Upper lobe of left lung (tissue), 6 donors: ENCODE measurements at places on chromosomes 3 and 15.
A peak's percentile ranks its signal among the peaks of the same experiment; 100 is the strongest.

GRCh38 chr3:50549226-50549625 is 18.3 kb downstream of the C3orf18 start:
- DNase-seq, result no peak
- no peaks in the 10 kb centered on the region for H3K36me3 ChIP-seq
- no peaks in the 10 kb centered on the region for H3K4me1 ChIP-seq
- no peaks in the 10 kb centered on the region for H3K27me3 ChIP-seq

- no peak overlapping the region for H3K27ac ChIP-seq
- no peaks in the 10 kb centered on the region for H3K4me1 ChIP-seq
- DNase-seq, result no peak
Measured at GRCh38 chr3:22887664-22888291, 315.3 kb upstream of the UBE2E2 start.

DNA sequence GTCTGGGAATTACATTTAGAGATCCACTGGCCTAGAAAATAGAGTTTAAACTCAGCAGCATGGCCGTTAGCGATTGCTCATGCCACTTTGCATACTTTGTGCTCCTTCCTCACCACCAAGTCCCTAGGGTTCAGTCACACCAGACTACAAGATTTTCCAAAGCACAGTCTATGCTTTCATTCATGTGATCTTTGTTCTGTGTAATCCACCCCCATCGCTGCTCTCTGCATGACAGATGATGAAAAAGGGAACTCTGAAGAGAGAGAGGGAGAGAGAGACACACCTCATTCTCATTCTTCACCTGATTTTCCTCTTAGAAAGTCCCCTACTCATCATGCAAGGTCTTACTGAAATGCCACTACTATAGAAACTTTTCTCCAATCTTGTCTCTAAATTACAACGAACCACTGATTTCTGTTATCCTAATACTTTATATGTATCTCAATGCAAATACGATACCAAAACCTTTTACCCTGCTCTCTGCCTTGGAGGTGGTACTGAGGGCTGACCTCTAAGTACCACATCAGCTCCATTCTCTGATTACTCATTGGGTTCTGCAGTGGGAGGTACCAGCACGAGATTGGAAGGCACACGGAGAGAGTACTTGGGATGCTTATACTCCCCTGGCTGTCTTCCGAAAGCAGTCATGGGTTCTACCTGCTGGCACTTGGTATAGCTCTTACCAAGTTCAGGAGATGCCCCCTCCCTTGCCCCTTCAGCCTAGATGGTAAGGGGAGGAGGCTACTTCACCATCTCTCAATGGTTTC is 1.1 kb upstream of the PARP15 start:
- peaks cover 10% of the 10 kb centered on the region for H3K4me1 ChIP-seq
- no peak for DNase-seq
- no peak overlapping the region for H3K27ac ChIP-seq
- H3K36me3 ChIP-seq, result peaks cover 16% of the 10 kb centered on the region
- no peak overlapping the region for H3K4me3 ChIP-seq
- H3K27me3 ChIP-seq, result no peaks in the 10 kb centered on the region

DNA sequence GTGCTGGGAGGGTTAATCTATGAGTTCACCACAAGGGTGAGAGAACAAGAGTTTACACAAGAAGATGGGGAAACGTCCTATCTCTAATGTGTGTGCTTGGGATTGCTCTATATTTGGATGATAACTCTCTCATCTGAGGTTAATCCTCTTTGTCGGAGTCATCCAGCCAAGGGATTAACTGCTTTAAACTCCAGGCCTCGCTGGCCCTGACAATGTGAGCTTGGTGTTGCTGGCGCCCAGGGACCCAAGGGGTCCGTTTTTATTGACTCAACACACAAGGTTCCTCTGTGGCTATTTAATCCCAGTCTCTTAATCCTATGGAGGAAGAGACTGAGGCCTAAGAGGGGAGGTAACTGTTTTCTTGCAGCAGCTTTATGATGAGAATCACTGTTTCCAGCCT is 14.2 kb downstream of the SV2B start:
- H3K27me3 ChIP-seq, result no peaks in the 10 kb centered on the region
- H3K4me1 ChIP-seq, result no peaks in the 10 kb centered on the region
- no peak for DNase-seq

DNA sequence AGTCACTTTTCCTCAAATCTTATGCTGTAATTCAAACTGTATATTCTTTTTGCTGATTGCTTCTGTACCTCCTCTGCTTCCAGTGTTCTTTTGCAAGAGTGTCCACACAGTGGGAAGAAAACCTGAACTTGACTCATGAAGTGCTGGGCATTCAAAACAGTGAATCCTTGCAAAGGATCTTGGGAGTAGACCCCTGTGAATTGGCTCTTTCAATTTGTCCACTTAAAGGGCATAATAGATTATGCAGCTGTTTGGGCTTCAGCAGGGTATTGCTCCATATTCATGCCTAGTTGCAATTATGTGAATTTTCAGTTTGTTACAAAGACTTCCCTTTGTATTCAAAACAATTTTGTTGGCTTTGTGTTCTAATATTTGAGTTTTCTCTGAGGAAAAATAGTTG is 11.4 kb downstream of the ZFAND6 start:
- DNase-seq, result no peak
- no peaks in the 10 kb centered on the region for H3K36me3 ChIP-seq
- peaks cover 39% of the 10 kb centered on the region for H3K4me1 ChIP-seq
- no peak overlapping the region for H3K4me3 ChIP-seq

GRCh38 chr15:74208496-74208895 is 5.9 kb upstream of the STRA6 start:
- no peaks in the 10 kb centered on the region for H3K36me3 ChIP-seq
- no peak overlapping the region for H3K27ac ChIP-seq
- no peaks in the 10 kb centered on the region for H3K4me1 ChIP-seq
- no peak for DNase-seq
- no peaks in the 10 kb centered on the region for H3K27me3 ChIP-seq

- no peak overlapping the region for H3K27ac ChIP-seq
- H3K4me1 ChIP-seq, result no peaks in the 10 kb centered on the region
- no peak for DNase-seq
- no peaks in the 10 kb centered on the region for H3K36me3 ChIP-seq
- H3K27me3 ChIP-seq, result no peaks in the 10 kb centered on the region
Measured at GRCh38 chr3:155302481-155302880, 9.0 kb upstream of the STRIT1 start.

DNA sequence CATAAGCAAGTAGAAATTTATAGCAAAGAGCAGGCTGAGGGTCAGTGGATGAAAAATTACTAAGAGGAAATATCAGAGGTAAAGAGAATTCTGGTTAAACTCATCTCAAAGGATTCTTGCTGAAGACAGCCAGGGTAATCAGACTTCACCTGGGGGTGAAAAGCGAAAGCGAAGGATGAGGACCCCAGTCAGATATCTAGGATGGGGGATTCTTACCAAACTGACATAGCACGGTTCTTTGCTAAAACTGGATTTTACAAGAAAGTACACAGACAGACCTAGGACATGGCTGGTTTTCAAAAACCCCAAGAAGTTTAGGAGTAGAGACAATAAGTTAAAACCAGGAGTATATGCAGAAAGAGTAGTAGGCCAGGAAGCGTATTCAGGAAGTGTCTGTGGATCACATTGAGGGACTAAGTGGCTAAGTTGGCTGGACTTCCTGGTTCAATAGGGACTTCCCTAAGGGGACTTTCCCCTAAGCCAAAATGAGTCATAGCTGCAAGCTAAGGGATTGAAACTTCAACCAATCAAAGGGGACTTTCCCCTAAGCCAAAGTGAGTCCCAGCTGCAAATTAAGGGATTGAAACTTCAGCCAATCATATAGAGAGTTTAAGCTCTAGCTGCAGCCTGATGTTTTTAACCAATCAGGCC is 2.4 kb upstream of the CFAP91 start:
- H3K4me1 ChIP-seq, result peaks cover 11% of the 10 kb centered on the region
- no peaks in the 10 kb centered on the region for H3K27me3 ChIP-seq
- H3K27ac ChIP-seq, result peak overlapping the region; percentile 49
- H3K36me3 ChIP-seq, result no peaks in the 10 kb centered on the region

DNA sequence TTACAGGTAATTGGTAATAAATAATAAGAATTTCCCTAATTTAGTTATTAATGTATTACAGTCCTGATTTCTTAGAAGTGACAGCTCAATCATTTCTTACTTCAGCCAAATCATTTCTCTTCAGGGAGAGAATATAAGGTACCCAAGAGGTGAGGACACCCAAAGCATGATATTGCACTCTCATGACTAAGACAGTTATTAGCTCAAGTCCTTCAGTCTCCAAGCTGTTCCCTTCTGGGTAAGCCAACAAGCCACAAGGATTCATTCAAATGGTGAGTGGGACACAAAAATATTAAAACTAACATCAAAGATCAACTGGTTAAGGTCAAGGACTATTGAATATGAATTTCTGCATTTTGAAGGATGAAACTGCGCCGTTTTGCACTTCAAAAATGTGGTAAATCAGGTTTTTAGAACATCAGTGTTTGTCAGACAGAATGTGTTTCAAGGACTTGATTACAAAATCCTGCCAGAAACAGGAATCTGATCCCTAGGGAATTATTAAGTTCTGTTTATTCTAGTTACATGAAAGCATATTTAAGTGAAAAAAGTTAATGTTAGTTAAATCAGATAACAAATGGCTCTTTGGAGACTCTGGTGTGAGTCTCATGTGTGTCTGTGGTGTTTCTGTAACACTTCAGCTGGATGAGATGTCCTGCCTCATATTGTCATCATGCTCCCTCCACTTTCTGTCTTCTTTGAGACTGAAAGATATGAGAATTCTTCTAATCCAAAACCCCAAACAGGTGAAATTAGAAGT is 101.7 kb upstream of the COL8A1 start:
- DNase-seq, result no peak
- no peaks in the 10 kb centered on the region for H3K27me3 ChIP-seq
- H3K27ac ChIP-seq, result no peak overlapping the region

- H3K4me3 ChIP-seq, result no peak overlapping the region
- H3K27me3 ChIP-seq, result no peaks in the 10 kb centered on the region
Measured at GRCh38 chr3:110352841-110353604, 718.6 kb upstream of the NECTIN3 start.

- no peaks in the 10 kb centered on the region for H3K36me3 ChIP-seq
- H3K27me3 ChIP-seq, result no peaks in the 10 kb centered on the region
- DNase-seq, result no peak
- H3K27ac ChIP-seq, result peak overlapping the region; percentile 64
- peaks cover 8% of the 10 kb centered on the region for H3K4me1 ChIP-seq
Measured at GRCh38 chr3:59653405-59654122, 603.7 kb upstream of the CFAP20DC start.

- peaks cover 6% of the 10 kb centered on the region for H3K36me3 ChIP-seq
- H3K4me1 ChIP-seq, result no peaks in the 10 kb centered on the region
- no peak overlapping the region for H3K4me3 ChIP-seq
Measured at GRCh38 chr15:80925597-80926059, 64.0 kb downstream of the MESD start.

DNA sequence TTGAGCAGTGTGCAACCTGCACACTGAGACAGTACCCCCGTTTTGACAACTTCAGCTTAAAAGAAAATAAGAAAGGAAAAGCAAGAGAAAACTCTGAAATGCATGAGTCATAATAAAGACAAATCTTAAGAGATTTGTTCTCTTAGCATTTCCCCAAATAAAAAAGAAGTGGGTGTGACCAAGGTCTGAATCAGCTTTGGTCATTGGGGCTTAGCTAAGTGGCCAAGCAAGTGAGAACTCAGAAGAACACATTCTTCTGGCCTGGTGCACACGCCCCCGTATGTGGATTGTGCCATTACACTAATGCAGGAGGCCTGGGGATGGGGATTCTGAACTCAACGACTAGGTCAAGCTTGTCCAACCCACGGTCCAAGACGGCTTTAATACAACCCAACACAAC is 56.9 kb upstream of the PDZRN3 start:
- no peak overlapping the region for H3K4me3 ChIP-seq
- H3K27me3 ChIP-seq, result no peaks in the 10 kb centered on the region
- DNase-seq, result no peak

DNA sequence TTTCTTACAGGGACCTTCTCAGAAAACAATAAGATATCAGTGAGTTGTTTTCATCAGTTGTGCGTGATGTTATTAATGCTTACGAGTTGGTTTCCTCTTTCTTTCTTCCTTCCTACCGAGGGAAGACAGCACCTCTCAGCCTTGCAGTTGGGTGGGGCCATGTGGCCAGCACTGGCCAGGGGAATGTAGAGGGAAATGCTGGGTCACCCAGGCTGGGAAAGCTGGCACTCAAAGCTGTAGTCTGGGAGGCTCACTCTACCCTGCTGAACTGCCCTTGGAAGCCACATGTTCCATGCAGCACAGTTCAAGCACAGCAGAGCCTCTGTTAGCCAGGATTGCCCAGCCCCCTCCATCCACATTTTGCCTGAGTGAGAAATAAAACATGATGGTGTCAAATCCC is 10.1 kb upstream of the CHCHD6 start:
- no peak overlapping the region for H3K27ac ChIP-seq
- no peaks in the 10 kb centered on the region for H3K36me3 ChIP-seq
- H3K27me3 ChIP-seq, result no peaks in the 10 kb centered on the region
- no peak for DNase-seq
- no peaks in the 10 kb centered on the region for H3K4me1 ChIP-seq
- H3K4me3 ChIP-seq, result no peak overlapping the region
